Osteoblast (primary cell): ENCODE measurements at places on chromosomes 13 and 19. TPM values are rescaled to one million over a fixed set of nuclear protein-coding genes. Genes with fewer than 3 reads are reported as not detected.

The RASAL3 gene
- under 0.01 TPM in 2 replicates for total RNA-seq

The PRODH2 gene
- total RNA-seq, result not detected in 2 replicates

The FOXA3 gene
- not detected in 2 replicates for total RNA-seq

The SIGLECL1 gene
- total RNA-seq, result not detected in 2 replicates

The CLDND2 gene
- total RNA-seq, result not detected in 2 replicates

The PCSK4 gene
- total RNA-seq, result 1.4 and 2.4 TPM in 2 replicates

The BCL3 gene
- 6.5 and 7.2 TPM in 2 replicates for total RNA-seq

The MRPL4 gene
- 37.1 and 37.3 TPM in 2 replicates for total RNA-seq

The CGB3 gene
- not detected in 2 replicates for total RNA-seq

The PROZ gene
- total RNA-seq, result not detected in 2 replicates

The CYP4F2 gene
- not detected in 2 replicates for total RNA-seq

The SLC7A9 gene
- under 0.01 and 0.59 TPM in 2 replicates for total RNA-seq

The OR7D2 gene
- not detected in 2 replicates for total RNA-seq

The LRRC4B gene
- not detected in 2 replicates for total RNA-seq

The TMEM238 gene
- 0.29 TPM in 1 of 2 replicates, not detected in the other for total RNA-seq

The OR7D4 gene
- total RNA-seq, result not detected in 2 replicates

The TMEM205 gene
- total RNA-seq, result 29.2 and 59.4 TPM in 2 replicates

The ATP8B3 gene
- total RNA-seq, result 0.59 and 0.72 TPM in 2 replicates

The NCAN gene
- total RNA-seq, result under 0.01 TPM in 1 of 2 replicates, not detected in the other

The KCNN1 gene
- total RNA-seq, result under 0.01 TPM in 1 of 2 replicates, not detected in the other

The FCAR gene
- total RNA-seq, result not detected in 2 replicates

The FUT6 gene
- total RNA-seq, result not detected in 2 replicates

The FPR1 gene
- total RNA-seq, result 4.4 and 5.1 TPM in 2 replicates

The PLA2G4C gene
- 3.2 and 4.3 TPM in 2 replicates for total RNA-seq

The VPS36 gene
- total RNA-seq, result 35.8 and 40.7 TPM in 2 replicates

The PRR36 gene
- under 0.01 TPM in 1 of 2 replicates, not detected in the other for total RNA-seq

The CGB8 gene
- 0.29 TPM in 1 of 2 replicates, not detected in the other for total RNA-seq

The ZNF491 gene
- 4.3 and 6.2 TPM in 2 replicates for total RNA-seq

The ONECUT3 gene
- not detected in 2 replicates for total RNA-seq

The SIGLEC11 gene
- total RNA-seq, result under 0.01 TPM in 1 of 2 replicates, not detected in the other

The DPY19L3 gene
- total RNA-seq, result 30.0 and 31.8 TPM in 2 replicates

The PLK5 gene
- under 0.01 TPM in 1 of 2 replicates, not detected in the other for total RNA-seq

The CYP4F22 gene
- total RNA-seq, result not detected in 2 replicates

The CYP4F8 gene
- total RNA-seq, result not detected in 2 replicates

The MTUS2 gene
- under 0.01 and 0.36 TPM in 2 replicates for total RNA-seq

The PDX1 gene
- not detected in 2 replicates for total RNA-seq

The ZNF547 gene
- total RNA-seq, result 3.5 and 5.1 TPM in 2 replicates

The ZNF579 gene
- 6.9 and 7.4 TPM in 2 replicates for total RNA-seq

The PROSER1 gene
- 13.4 and 18.3 TPM in 2 replicates for total RNA-seq

The ZNF175 gene
- total RNA-seq, result 6.2 and 7.6 TPM in 2 replicates
